ENCODE measurements at places on chromosomes 16 and 17.

DNA sequence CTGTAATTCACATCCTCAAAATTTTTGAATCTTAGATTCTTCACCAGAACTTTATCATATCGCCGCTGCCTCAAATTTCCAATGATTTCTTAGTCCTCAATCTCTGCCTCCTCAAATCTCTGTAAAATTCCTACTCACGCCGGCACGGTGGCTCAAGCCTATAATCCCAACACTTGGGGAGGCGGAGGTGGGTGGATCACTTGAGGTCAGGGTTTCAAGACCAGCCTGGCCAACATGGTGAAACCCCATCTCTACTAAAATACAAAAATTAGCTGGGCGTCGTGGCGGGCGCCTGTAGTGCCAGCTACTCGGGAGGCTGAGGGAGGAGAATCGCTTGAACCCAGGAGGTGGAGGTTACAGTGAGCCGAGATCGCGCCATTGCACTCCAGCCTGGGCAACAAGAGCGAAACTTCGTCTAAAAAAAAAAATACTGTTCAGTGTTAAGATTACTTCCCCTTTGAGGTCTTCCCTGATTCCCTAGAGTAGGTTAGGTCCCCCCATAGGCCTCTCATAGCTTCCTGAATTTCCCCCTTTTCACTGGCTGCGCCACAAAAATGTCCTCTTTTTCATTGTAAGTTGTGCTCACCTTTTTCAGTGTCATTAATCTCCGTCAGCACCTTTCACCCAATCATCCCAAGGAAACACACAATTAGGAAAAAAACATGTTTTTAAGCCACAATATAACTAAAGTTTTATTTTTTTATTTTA, 919 bp upstream of the CBX1 start:
- no peak for DNase-seq

- no peak for DNase-seq
Observed at GRCh38 chr16:8935989-8936388, 27.7 kb downstream of the USP7 start.

- DNase-seq: no peak
Observed at GRCh38 chr17:34503528-34504195, 75.7 kb upstream of the TMEM132E start.

DNA sequence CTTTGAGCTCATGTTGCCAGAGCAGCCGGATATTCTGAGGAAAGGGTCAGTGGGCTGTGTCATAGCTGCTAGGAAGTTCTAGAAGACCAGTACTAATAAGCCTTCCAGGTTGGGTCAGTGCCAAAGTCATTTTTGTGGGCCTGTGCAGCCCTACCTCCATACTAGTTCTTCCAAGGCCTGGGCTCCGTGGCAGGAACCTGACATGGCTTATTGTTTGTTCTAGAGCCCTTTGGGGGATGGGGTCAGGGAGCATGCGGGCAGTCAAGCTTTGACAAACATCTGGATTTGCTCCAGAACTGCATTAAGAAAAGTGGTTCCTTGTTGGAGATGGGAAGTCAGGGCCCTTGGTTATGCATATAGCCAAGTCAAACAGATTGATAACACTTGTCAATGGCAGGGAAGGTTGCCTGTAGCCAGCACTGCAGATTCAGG, 7.6 kb downstream of the ALKBH5 start:
- no peak for DNase-seq

GRCh38 chr17:50853015-50853615, 13.0 kb downstream of the TOB1 start:
- no peak for DNase-seq

GRCh38 chr17:37422971-37423625, 16.4 kb downstream of the TADA2A start:
- DNase-seq: no peak

DNA sequence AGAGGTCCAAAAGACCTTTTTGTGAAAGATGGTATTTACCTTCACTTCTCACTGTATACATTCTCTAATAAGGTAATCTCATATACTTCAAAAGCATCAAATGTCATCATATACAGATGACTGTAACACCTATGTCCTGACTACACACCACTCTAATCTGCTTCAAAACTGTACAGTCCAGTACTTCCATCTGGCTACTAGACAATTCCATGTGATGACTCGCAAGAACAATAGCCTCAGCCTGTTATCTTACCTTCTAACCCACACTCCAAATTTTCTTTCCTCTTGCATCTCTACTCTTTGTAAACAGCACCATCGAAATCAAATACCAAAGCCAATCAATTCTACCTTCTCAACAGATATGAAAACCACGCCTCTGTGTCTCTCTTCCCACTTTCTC, 24.1 kb downstream of the MYO1D start:
- no peak for DNase-seq

GRCh38 chr17:49646391-49647255, 31.3 kb downstream of the SPOP start:
- no peak for DNase-seq

DNA sequence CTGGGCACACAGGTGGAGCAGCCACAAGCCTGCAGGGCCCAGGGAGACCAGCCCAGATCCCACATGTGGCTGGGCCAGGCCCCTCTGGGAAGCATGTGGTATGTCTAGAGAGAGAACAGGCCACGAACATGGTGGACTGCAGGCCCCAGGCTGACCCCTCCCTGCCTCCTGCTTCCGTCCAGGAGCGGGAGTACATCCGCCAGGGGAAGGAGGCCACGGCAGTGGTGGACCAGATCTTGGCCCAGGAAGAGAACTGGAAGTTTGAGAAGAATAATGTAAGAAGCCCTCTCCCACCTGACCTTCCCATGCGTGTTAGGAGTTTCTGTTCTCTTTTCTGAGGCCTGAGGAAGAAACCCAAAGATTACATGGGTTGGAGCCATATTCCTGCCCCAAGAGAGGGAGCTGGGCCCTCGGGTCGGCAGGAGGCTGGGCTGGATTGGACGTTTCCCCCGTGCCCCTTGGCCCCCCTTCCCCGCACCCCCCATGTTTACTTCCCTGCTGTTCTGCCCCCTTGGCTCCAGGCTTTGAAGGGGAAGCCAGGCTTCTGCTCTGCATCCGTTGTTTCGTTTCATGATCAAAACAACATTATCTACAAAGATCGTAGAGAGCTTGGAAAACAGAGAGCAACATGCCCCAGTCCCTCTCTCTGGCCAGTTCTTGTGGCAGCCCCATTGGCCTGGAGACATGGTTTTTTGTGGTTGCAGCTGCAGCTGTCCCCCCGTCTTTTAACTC, 5.7 kb upstream of the TCAP start:
- DNase-seq: no peak

DNA sequence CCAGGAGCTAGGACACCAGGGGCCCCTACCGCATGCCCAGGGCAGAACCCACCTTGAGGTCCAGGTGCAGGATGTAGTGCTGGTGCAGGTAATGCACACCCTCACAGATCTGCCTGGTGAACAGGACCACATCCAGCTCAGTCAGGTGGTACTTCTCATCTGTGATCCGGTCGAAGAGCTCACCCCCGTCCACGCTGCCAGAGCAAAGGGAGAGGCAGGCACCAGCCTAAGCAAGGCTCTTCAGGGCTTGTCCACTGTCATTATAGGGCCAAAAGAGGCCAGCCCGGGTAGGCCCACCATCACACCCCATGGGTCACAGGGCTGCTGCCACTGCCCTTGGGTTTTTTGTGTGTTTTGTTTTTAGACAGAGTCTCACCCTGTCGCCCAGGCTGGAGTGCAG, 21.0 kb downstream of the MYLK3 start:
- DNase-seq: no peak

DNA sequence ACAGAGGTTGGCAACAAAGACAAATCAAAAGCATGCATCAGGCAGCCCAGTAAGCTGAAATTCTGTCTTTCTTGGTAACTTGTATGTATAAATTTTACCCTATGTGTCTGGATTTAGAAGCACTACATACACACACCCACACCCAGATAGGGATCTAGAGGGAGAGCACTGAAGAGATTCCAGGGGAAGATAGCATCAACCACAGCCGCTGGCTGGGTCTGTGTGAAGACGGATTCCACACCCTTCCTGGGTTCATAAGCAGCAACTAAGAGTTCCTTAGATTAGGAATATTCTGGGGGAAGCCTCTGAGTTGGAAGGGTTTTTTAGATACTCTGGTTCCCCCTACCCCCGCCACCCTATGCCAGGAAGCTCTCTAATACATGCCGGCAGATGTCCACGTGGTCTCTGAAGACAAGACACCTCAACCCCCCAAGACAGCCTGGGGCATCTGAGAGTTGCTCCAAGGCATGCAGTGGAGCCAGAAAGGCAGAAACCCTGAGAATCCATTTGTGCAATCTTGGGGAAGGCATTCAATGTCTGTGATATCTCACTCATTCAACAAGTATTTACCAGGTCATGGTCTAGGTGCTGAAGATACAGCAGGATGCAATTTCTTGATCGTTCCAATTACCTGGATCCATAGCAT, 86.4 kb downstream of the NOG start:
- no peak for DNase-seq

Measured in activated CD8-positive, alpha-beta memory T cell treated with anti-CD3 and anti-CD28 coated beads for 4 hours (primary cell).